ENCODE measurements at places on chromosomes 2 and 18.
A peak's percentile ranks its signal among the peaks of the same experiment; 100 is the strongest.

- no peak for DNase-seq
Measured at GRCh38 chr2:175431101-175431946, 249.8 kb upstream of the ATP5MC3 start.

GRCh38 chr2:77054938-77055337 lies 467.2 kb downstream of the LRRTM4 start:
- no peak for DNase-seq

GRCh38 chr2:24874035-24874434 lies 46.0 kb downstream of the ADCY3 start:
- DNase-seq: no peak

- DNase-seq: no peak
Measured at GRCh38 chr2:98550165-98550564, 58.1 kb downstream of the COA5 start.

GRCh38 chr18:60092073-60092472 lies 192.3 kb downstream of the PMAIP1 start:
- DNase-seq: peak; percentile 5

GRCh38 chr2:8238521-8239230 lies 443.2 kb upstream of the ID2 start:
- DNase-seq: no peak

DNA sequence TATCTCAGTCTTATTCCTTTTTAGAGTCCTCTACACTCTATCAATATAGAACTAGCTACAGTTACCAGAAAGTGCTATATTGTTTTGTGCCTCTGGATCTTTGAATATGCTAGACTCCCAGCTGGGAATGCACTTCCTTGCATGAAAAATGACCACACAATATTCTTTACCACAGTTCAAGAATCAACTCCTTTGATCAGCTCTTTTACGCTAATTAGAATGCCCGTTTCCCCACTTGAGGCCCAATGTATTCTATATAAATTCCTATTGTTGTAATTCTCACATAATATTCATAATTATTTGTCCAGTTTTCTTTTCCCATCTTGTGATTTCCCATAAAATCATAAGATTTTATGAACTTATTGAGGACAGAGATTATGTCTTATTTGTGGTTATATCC lies 142.2 kb downstream of the UBE2E3 start:
- DNase-seq: no peak

- no peak for DNase-seq
Measured at GRCh38 chr18:34697891-34698290, 12.2 kb upstream of the DTNA start.

GRCh38 chr2:10788855-10789254 lies 23.7 kb downstream of the PDIA6 start:
- DNase-seq: no peak

- no peak for DNase-seq
Measured at GRCh38 chr2:136665736-136666135, 99.6 kb upstream of the THSD7B start.

- no peak for DNase-seq
Measured at GRCh38 chr18:5895876-5896740, 786 bp upstream of the TMEM200C start.

- DNase-seq: no peak
Measured at GRCh38 chr2:219916281-219916680, 288.9 kb downstream of the SLC4A3 start.

- DNase-seq: no peak
Measured at GRCh38 chr2:176702131-176702530, 432.9 kb downstream of the MTX2 start.

Measured in AG09319 (cell line).